ENCODE measurements at places on chromosomes 6 and 20.

- no peak for DNase-seq
Measured at GRCh38 chr6:143607974-143608373, 69.8 kb upstream of the PHACTR2 start.

GRCh38 chr6:122714059-122714458, 65.5 kb upstream of the FABP7 start:
- no peak for DNase-seq

- no peak for DNase-seq
Measured at GRCh38 chr6:170448317-170448716, 104.8 kb downstream of the PSMB1 start.

DNA sequence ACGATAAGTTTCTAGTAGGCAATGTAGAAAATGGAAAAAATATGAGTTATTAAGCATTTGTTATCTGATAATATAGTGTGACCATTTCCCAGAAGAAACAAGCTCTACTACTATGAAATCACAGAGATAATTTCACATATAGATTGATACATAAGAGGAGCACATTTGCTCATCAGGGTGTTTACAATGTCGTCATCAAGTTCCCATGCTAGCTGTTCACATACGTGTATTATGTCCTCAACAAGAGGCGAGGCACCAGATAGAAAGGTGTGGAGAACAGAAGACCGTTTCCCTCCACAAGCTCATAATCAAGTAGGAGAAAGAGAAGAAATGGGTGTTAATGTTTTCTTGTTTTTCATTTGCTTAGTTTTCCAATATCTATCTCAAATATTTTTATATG, 326.1 kb upstream of the ARID1B start:
- no peak for DNase-seq

DNA sequence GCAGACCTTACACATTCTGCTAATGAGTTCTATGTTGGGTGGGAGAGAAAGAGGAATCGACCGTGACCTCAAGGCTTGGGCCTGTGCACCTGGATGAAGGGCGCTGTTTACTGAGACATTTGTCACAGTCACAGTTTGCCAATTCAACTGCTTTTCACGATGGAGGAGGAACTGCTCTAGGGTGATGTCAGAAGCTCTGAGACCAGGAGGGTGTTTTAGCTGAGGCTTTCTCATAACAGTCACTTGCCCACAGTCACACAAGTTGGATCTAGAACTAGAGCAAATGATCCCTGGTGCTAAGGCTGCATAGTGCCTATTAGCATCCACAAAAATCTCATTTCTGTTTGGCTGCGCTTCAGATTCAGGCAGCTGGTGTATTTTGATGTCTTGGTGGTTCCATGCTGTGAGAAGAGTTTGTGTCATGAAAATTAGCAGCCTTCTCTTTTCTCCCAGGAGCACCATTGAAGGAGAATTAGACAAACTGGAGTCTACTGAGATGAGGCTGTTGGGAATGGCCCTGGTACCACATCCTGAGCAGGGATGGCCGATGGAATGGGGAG, 83.3 kb upstream of the TGM3 start:
- DNase-seq, result no peak

DNA sequence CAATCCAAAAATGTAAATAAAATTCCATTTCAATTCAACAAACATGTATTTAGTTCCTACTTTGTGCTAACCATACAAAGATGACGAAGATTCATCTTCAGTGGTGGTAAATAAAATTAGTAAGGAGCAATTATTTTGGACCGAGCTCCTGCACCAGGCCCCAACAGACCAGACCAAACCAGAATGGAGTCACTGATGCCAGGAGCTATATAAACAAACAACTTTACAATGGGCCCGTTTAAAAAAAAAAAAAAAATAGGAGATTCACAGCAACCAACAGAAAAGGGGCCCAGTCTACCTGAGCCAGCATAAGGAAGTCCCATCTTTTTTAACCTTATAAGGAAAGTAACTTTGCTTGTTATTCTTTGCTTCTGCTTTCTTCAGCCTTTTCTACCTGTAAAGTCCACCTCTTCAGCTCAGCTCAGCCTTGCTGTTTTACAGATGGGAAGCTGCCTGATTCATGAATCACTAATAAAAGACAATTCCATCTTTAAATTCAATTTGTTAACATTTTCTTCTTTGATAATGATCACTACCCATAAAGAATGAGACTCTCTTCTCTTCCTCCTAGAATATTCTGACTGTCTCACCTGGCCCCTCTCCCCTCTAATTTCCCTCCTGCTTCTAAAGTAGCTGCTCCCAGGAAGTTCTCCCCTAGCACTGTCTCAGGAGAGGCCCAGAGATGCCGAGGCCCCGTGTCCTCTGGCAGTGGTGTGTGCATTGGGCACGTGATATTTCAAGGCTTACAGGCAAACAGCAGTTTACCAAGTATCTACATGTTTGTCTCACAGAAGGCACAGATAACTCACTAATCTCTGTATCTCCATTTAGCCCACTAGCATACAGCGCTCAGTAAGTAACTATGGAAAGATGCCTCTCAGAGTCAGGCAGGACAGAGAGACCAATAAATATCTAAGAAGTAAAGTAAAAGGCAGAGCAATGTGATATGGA, 8.4 kb downstream of the MBOAT1 start:
- DNase-seq, result no peak

GRCh38 chr20:48802647-48803046, 25.2 kb downstream of the PREX1 start:
- no peak for DNase-seq

DNA sequence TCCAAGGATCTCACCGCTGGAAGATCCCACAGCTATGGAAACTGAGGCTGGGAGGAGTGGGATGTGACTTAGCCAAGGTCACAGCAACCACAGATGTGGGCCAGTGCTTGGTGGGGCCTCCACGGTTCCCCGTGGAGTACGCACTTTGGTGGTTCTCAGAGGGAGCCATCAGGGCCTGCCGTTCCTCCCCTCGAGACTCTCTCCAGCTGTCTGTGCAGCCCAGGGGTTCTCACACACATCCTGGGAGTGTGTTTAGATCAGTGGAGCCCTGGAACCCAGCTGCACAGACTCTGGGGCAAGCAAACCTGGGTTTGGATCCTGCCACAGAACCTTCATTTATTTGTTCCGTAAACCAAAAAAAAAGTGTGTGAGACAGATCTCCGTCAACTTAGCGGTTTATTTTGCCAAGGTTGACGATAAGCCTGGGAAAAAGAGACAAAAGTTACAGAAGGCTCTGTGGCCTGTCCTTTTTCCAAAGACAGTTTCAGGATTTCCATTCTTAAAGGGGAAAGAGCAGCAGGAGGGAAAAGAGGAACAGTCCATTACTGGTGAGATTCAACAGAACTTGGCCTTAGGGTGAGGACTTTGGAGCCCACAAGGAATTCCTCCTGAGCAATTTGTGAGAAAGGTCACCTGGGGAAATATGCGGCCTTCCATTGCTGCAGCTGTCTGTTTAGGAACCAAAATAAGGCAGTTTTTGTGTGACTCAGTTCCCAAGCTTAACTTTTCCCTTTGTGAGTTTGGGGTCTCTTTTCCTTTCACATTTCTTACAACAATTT, 13.6 kb upstream of the MYMX start:
- no peak for DNase-seq

- peak; percentile 43 for DNase-seq
Measured at GRCh38 chr6:87155842-87156815, 764 bp downstream of the ZNF292 start.

DNA sequence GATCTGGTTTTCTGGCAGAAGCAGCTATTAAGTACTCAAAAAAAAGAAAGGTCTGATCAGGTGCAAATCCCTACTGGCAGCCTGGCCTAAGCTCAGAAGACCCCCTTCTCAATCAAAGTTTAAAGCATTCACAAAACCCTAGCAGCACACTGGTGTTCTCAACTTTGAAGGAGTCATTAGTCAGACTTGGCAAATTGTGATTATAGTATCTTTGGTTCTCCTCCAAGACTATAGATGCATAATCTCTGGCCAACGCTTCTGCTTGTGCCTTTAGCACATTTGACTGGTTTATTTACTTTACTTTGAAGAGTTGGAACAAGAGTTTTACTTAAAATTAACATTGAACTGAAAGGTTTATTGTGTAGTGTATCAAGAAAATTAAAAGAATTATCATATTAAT, 248.9 kb downstream of the PTPRK start:
- no peak for DNase-seq

GRCh38 chr20:36175475-36175995, 21.0 kb downstream of the EPB41L1 start:
- no peak for DNase-seq

All from CD4-positive, alpha-beta T cell treated with Interleukin-6 at 100 ng/mL for 8 hours (primary cell).